Thyroid gland (tissue), 4 donors: ENCODE measurements at places on chromosomes 16 and 17. TPM values are rescaled to one million over a fixed set of nuclear protein-coding genes. Genes with fewer than 3 reads are reported as not detected.

DNA sequence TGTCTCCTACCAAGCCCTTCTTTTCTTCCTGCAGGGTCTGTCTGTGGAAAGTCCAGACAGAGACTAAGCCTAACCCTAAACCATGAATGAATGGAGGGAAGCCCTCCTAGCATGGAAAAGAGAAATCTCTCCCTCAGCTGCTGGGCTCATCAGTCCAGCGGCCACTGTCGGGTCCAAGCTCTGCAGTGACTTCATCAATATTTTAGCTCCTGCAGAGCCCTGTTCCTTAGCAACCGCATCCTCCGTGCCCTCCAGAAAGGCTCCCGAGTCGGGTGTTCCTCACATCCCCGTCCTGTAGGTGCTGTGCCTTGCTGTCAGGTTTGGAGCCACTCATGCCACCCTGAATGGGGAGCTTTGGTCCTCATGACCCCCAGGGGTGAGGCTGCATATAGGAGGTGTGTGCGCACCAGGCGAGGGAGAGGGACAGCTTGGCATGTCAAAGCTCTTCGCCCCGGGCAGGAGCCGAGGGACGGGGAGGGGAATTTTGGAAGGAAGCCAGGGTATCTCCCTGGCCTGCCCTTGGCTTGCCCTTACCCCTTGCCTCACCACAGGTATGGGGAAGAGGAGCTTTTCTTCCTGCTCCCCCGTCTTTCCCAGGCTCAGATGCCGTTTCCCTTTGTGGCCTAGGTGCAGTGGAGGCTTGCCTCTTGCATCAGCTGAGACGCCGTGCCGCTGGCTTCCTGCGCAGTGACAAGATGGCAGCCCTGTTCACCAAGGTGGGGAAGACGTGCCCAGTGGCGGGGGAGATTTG lies 23.9 kb downstream of the SGSM2 start:
- no peak overlapping the region for H3K4me3 ChIP-seq
- no peaks in the 10 kb centered on the region for H3K27me3 ChIP-seq
- H3K27ac ChIP-seq: no peak overlapping the region
- H3K36me3 ChIP-seq: peaks cover 21% of the 10 kb centered on the region

- no peaks in the 10 kb centered on the region for H3K27me3 ChIP-seq
- no peak overlapping the region for H3K4me3 ChIP-seq
- H3K27ac ChIP-seq: peak overlapping the region; percentile 95
- peaks cover 44% of the 10 kb centered on the region for H3K4me1 ChIP-seq
- no peaks in the 10 kb centered on the region for H3K36me3 ChIP-seq
Measured at GRCh38 chr16:57266531-57267260, 17.8 kb downstream of the PLLP start.

DNA sequence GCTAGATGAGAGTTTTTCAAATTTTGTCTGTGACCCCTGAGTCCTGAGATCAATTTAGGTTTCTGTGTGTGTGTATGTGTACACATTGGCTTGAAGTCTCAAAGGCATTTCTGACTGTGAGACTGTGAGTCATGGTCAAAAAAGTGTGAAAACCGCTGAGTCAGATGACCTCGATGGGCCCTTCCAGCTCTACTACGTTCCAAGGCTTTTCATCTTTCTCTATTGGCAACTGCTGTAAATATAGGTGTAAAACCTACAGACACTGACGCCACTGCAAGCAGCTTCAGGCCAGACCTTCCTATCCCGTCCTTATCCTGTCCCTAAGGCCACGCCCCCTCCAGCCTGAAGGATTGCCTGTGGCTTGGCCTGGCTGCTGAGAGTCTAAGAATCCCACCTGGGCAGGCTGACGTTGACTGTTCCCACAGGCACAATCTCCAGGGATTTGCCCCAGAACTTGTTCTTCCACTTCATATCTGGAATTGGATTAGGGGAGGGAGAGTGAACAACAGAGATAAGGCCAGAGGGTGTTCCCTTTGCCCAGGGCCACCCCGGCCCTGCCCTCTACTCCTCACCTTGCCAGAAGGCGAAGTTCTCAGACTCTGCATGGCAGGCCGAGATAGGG lies 11.3 kb downstream of the OSBPL7 start:
- H3K4me3 ChIP-seq: no peak overlapping the region
- peak; percentile 61 for DNase-seq
- H3K27me3 ChIP-seq: no peaks in the 10 kb centered on the region
- peaks cover 30% of the 10 kb centered on the region for H3K36me3 ChIP-seq

CAPN15 gene
- total RNA-seq: 42.6 TPM

DNA sequence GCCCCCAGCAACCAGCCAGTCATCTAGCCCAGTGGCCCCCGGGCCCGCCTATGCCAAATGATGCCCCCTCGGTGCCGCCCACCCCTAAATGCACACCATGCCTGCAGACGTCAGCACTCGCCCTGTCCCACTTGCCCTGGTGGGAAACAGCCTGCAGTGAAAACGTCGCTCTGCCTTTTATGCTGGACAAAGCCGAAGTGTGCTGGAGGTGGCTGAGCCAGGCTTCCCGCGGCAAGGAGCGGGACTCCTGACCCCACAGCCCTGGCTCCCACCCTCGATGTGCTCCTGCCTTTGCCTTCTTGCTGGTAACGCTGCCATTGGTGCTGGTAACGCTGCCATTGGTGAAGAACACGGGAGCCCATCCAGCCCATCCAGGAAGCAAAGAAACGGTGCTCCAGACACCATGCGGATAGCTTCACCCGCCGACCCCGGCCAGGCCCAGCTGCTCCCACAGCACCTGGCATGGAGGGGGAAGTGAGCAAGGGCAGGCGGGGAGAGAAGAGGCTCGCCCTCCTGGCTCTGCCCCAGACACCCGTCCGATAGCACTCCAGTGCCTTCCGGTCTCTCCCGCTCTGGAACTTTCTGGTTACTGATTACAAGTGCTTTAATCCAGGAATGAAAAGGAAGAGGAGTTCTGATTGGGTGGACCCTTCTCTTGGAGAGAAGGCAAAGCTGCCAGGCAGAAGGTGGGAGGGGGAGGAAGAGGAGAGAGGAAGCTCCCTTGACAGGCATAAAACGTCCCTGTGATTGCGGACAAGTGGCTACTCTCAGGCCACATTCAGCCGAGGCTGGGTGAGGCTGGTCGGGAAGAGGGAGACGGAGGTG lies 4.0 kb upstream of the BAIAP2 start:
- DNase-seq: no peak
- no peaks in the 10 kb centered on the region for H3K36me3 ChIP-seq
- H3K27me3 ChIP-seq: no peaks in the 10 kb centered on the region
- peaks cover 7% of the 10 kb centered on the region for H3K4me1 ChIP-seq

DNA sequence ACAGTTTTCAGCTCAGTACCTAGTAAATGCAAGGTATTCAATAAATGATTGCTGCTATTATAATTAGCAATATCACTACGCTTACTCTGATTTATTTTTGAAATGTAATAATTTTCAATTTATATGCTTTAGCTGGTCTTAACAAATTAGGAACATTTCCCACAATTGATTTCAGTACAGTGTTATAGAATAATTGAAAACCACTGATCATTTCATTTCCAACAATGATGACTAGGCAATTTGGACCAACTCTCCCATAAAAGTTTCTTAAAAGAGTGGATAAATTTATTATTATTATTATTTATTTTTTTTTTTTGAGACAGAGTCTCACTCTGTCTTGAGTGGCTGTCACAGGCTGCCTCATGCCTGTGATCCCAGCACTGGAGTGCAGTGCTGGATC lies 41.1 kb downstream of the VMP1 start:
- H3K36me3 ChIP-seq: no peaks in the 10 kb centered on the region
- no peaks in the 10 kb centered on the region for H3K4me1 ChIP-seq

DNA sequence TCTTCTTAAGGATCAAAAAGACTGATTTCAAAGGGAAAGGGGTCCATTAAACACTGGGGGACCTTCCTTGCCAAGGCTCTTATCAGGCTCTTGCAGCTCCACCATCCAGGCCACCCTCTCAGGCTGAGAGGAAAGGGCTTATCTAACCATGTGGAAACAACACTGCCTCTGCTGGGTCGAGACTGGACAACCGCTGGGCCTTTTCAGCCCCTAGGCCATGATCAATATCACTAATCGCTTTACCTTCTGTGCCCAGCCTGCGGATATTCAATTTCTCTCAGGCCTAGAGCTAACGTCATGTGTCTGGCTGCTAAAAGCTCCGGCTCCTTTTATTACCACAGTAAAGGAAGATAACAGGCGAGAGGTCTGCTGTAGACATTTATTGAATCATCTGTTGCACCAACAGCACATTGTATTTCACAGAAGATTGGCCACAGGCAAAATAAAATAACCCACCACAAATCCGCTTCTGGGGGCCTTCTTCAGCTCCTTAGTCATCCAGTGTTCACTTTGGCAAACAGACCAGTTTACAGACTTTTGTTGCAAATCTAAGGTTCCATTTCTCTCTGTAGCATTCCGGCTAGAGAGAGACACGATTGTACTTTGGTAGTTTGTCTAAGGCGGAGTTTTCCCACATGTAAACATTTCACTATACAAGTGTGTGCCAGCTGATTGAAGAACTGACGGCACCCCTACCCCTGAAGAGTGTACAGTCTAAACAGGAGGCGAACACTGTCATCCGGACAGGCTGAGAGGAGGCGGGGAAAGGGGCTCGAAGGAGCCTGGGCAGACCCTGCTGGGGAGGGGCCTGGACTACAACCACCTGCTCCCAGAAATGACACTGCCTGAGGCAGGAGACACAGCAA lies 13.9 kb downstream of the CYB561 start:
- H3K4me3 ChIP-seq: no peak overlapping the region
- DNase-seq: no peak
- no peak overlapping the region for H3K27ac ChIP-seq
- peaks cover 36% of the 10 kb centered on the region for H3K4me1 ChIP-seq

GRCh38 chr17:56676810-56677209 lies 83.3 kb downstream of the NOG start:
- no peak for DNase-seq
- H3K4me1 ChIP-seq: peaks cover 9% of the 10 kb centered on the region
- no peak overlapping the region for H3K4me3 ChIP-seq
- H3K27ac ChIP-seq: no peak overlapping the region
- H3K36me3 ChIP-seq: no peaks in the 10 kb centered on the region

DNA sequence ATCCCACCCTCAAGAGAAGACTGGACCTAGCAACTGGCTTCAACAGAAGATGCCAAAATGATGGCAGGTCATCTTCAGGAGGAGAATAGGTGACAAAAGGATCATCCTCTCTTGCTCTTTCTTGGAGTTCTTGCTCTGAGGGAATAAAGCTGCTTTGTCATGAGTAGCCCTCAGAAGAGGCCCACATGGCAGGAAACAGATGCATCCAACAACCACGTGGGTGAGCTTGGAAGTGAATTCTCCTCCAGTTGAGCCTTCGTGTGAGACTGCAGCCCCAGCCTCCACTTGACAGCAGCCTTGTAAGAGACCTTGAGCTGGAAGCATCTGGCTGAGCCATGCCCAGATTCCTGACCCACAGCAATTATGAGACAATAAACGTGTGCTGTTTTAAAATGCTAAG lies 87.5 kb downstream of the DYNLRB2 start:
- H3K36me3 ChIP-seq: no peaks in the 10 kb centered on the region
- DNase-seq: no peak
- no peaks in the 10 kb centered on the region for H3K4me1 ChIP-seq
- H3K27me3 ChIP-seq: no peaks in the 10 kb centered on the region
- H3K4me3 ChIP-seq: no peak overlapping the region
- no peak overlapping the region for H3K27ac ChIP-seq

GRCh38 chr17:79803997-79804855 lies 7.3 kb upstream of the CBX8 start:
- H3K27me3 ChIP-seq: peaks cover 98% of the 10 kb centered on the region
- DNase-seq: no peak
- no peaks in the 10 kb centered on the region for H3K36me3 ChIP-seq
- no peak overlapping the region for H3K27ac ChIP-seq
- H3K4me1 ChIP-seq: peaks cover 17% of the 10 kb centered on the region
- H3K4me3 ChIP-seq: no peak overlapping the region

DNA sequence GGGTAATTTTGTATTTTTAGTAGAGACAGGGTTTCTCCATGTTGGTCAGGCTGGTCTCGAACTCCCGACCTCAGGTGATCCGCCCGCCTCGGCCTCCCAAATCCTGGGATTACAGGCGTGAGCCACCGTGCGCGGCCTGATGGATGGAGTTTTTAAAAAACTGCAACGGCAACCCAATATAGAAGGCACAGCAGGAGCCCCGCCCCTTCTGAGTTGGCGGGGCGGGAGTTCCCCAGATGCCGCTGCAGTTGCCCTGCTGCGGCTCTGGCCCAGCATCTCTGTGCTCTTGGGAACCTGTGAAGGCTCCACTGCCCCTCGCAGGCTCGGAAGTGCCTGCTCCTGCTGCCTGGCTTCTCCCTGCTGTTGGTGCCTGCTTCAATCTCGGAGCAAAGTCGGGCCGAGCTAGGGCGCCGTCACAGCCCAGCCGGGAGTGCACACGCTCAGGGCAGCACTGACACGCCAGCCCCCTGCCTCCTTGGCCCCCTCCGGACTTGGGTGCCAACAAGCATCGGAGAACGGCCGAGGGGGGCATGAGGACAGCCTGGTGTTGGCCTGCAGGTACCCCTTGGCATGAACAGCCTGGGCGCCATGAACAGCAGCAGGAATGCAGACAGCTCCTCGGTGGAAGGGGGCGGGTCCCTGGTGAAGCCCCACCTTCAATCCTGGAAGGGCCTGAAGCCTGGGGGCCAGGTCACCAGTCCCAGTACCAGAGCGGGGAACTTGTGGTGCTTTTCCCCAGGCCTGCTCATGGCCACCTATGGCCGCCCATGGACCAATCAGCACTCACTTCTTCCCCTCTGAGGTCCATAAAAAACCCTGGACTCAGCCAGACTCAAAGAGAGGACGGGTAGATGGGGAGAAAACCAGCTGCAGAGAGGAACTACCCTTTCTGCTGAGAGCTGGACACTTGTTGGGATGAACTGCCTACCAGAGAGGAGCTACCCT lies 2.3 kb upstream of the NT5M start:
- no peaks in the 10 kb centered on the region for H3K27me3 ChIP-seq
- no peaks in the 10 kb centered on the region for H3K36me3 ChIP-seq

DNA sequence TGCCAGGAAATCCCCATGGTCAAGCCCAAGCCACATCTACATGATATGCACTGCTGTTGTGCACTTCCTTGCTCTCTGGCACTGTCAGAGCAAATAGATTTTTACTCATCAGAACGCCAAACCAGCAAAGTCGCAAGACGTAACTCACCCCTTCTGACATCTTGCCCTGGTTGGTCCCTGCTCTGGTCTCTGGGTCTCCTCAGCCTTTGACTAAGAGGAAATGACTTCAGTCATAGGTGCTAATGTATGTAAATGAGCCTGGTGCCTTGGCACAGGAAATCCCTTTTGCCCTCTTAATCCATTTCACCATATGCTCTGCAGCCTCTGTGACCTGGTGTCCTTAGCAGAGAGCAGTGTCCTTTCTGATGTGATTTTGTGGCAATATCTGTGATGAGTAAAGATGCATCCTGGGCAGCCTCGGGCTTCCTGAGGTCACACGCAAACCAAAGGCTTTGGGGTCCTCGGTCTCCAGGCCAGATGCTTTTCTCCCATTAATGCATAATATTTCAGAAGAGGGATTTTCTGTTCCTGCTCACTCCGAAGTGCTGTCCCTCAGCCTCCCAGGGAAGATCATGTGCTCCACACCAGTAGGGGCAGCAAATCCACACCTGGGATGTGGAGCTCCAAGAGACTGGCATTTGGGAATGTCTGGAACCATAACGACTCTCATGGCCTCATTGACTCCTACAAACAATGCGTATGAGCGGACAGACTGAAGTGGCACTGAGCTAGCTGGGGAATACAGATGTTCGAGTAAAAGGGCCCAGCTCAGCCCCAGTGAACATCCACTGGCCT lies 66.9 kb downstream of the GP2 start:
- H3K36me3 ChIP-seq: no peaks in the 10 kb centered on the region
- no peak overlapping the region for H3K27ac ChIP-seq
- DNase-seq: no peak
- no peaks in the 10 kb centered on the region for H3K27me3 ChIP-seq
- H3K4me3 ChIP-seq: no peak overlapping the region
